ENCODE measurements at places on chromosomes 5 and 9.

DNA sequence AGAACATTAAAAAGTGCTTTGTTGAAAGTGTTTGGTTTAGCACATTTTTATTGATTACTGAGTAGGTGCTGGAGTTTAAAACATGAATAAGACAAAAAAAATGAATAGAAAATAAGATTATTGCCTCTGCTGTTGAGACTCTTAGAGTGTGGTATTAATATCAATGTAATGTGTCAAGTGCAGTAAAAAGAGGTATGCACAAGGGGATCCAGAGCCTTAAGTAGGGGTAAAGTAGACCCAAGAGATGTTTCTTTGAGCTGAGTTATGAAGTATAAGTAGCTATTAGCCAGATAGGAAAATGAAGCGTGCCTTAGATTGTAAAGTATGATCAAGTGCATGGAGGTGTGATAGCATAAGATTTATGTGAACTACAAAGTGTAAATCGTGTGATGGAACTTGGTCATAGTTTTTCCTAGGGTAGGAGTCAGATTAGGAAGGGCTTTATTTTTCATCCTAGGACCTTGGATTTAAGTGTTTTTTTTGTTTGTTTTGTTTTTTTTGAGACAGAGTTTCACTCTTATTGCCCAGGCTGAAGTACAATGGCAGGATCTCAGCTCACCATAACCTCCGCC lies 45.2 kb downstream of the NSD1 start:
- no peaks in the 10 kb centered on the region for H3K4me1 ChIP-seq
- no peak for DNase-seq
- no peak overlapping the region for H3K27ac ChIP-seq
- H3K4me3 ChIP-seq, result no peak overlapping the region
- no peaks in the 10 kb centered on the region for H3K27me3 ChIP-seq

- no peaks in the 10 kb centered on the region for H3K36me3 ChIP-seq
- H3K4me3 ChIP-seq, result peak overlapping the region; percentile 44
- H3K27ac ChIP-seq, result no peak overlapping the region
- H3K4me1 ChIP-seq, result peaks cover 12% of the 10 kb centered on the region
These were observed 518.9 kb downstream of the CTNND2 start for GRCh38 chr5:11385251-11385900.

- H3K4me1 ChIP-seq, result no peaks in the 10 kb centered on the region
- no peaks in the 10 kb centered on the region for H3K27me3 ChIP-seq
- no peak overlapping the region for H3K27ac ChIP-seq
- H3K4me3 ChIP-seq, result no peak overlapping the region
These were observed 260.9 kb downstream of the SH3GL2 start for GRCh38 chr9:17839776-17840175.

DNA sequence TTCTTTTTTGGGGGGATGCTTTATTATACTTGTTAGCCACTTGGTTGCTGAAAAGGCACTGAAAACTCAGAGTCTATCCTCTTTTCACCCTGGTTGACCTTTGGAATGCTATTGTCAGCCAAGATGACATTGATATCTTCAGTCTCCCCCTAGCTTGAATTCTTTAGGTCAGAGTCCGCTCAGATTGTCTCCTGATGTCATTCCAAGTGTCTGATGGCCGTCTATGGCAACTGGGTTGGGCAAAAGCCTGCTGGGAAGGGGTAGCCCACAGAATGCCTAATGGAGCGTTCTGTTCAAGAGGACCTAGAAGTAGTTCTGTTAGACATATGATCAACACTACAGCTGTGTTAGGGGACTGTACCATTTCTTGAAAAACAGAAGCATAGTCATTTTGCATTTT lies 9.7 kb upstream of the MEF2C start:
- no peak for DNase-seq
- no peaks in the 10 kb centered on the region for H3K36me3 ChIP-seq
- no peak overlapping the region for H3K27ac ChIP-seq
- no peaks in the 10 kb centered on the region for H3K4me1 ChIP-seq
- peaks cover 2% of the 10 kb centered on the region for H3K27me3 ChIP-seq

DNA sequence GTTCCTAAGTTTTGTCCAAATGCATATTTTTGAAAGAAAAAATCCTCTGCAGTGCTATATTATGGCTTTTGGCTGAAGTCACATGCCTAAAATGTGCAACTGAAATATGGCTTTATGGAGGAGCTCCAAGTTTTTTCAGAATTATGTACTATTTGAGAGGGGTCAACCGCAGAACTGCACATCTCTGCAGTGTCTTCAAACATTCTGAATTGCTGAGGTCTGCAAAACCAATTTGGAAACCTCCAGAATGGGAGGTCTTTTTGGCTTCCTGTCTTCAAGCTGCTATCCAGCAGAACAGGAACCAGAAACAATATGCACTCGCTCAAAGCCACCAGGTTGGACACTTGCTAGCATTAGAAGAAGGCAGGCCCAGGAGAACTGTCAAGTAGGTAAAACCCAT lies 376.0 kb upstream of the PAPPA start:
- H3K4me3 ChIP-seq, result no peak overlapping the region
- no peaks in the 10 kb centered on the region for H3K27me3 ChIP-seq
- no peak overlapping the region for H3K27ac ChIP-seq
- no peaks in the 10 kb centered on the region for H3K4me1 ChIP-seq
- DNase-seq, result no peak
- no peaks in the 10 kb centered on the region for H3K36me3 ChIP-seq

DNA sequence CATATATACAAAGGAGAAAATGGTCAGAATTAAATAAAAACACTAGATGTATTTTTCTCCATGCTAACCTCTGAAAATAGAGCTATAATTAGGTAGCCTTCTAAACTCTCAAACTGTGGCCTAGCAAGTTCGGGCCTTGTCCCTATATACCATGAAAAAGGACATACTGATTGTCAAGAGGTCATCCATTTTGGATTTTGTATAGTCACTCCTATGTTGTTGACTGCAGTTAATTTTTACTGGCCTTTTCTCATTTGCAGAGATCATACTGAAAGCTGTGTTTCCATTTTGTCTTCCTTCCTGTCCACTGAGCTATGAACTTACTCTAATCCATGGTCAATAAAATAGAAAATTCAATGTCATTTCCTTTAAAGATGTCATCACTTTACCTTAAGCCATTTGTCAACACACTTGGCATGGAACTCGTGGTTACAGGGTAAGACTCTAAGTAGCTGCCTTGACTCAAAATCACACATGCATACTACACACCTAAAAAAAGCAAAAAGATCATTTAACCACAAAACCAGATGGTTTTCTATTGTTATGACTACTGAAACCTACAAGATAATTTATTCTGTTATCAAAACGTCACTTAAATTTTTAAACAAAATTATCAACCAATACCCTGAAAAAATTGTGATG lies 58.0 kb downstream of the RNF38 start:
- H3K4me3 ChIP-seq, result no peak overlapping the region
- no peaks in the 10 kb centered on the region for H3K4me1 ChIP-seq
- peaks cover 86% of the 10 kb centered on the region for H3K36me3 ChIP-seq
- DNase-seq, result no peak
- no peaks in the 10 kb centered on the region for H3K27me3 ChIP-seq

DNA sequence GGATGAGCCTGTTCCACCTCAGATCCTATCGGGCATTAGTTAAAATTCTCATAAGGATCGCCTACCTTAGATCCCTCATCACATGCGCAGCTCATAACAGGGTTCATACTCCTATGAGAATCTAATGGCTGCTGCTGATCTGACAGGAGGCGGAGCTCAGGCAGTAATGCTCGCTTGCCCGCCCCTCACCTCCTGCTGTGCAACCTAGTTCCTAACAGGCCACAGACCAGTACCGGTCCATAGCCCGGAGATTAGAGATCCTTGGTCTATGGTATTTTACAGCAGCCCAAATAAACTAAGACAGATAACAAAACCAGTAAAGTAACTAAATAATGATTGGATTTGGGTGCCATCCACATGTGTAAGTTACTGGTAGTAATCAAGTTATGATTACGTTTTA lies 17.5 kb downstream of the GOLPH3 start:
- H3K4me1 ChIP-seq, result peaks cover 13% of the 10 kb centered on the region
- H3K27me3 ChIP-seq, result no peaks in the 10 kb centered on the region
- peak; percentile 66 for DNase-seq
- no peak overlapping the region for H3K27ac ChIP-seq

- no peaks in the 10 kb centered on the region for H3K4me1 ChIP-seq
- no peak overlapping the region for H3K27ac ChIP-seq
- H3K4me3 ChIP-seq, result no peak overlapping the region
- no peaks in the 10 kb centered on the region for H3K36me3 ChIP-seq
- DNase-seq, result no peak
- H3K27me3 ChIP-seq, result peaks cover 2% of the 10 kb centered on the region
These were observed 59.2 kb downstream of the MED10 start for GRCh38 chr5:6319116-6319515.

- no peak overlapping the region for H3K27ac ChIP-seq
- no peak for DNase-seq
- no peak overlapping the region for H3K4me3 ChIP-seq
- H3K27me3 ChIP-seq, result no peaks in the 10 kb centered on the region
These were observed 21.7 kb downstream of the TARS1 start for GRCh38 chr5:33462456-33462855.

DNA sequence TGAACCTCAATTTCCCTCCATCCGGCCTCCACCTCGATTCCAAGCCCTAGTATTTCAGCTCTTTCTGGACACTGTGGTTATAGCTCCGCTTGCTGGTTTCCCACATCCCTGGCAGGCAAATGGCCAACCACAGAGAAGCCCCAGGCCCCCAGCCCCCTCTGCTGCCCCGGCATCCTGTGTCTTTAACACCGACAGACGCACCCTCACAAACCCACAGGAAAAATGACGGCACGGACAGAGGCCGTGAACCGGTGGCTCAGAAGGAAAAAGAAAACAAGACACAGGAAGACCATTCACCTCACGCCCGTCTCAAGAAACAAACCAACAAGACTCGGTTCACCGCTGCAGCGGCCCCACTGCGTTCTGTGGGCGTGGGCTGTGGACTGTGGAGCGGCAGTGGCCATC lies 1.5 kb upstream of the CLIC3 start:
- no peak for DNase-seq
- no peaks in the 10 kb centered on the region for H3K27me3 ChIP-seq
- no peak overlapping the region for H3K4me3 ChIP-seq
- no peaks in the 10 kb centered on the region for H3K36me3 ChIP-seq
- peaks cover 20% of the 10 kb centered on the region for H3K4me1 ChIP-seq

- no peak overlapping the region for H3K4me3 ChIP-seq
- no peaks in the 10 kb centered on the region for H3K27me3 ChIP-seq
- H3K4me1 ChIP-seq, result 0 out of 2 replicates have a peak, but pooled peaks cover 3% of the 10 kb centered on the region
- no peak for DNase-seq
These were observed 1.5 kb downstream of the FAM81B start for GRCh38 chr5:95392593-95393182.

- no peak overlapping the region for H3K27ac ChIP-seq
- peaks cover 24% of the 10 kb centered on the region for H3K4me1 ChIP-seq
- H3K27me3 ChIP-seq, result no peaks in the 10 kb centered on the region
- no peaks in the 10 kb centered on the region for H3K36me3 ChIP-seq
- DNase-seq, result no peak
These were observed 434 bp downstream of the GLRX start for GRCh38 chr5:95822043-95822541.

DNA sequence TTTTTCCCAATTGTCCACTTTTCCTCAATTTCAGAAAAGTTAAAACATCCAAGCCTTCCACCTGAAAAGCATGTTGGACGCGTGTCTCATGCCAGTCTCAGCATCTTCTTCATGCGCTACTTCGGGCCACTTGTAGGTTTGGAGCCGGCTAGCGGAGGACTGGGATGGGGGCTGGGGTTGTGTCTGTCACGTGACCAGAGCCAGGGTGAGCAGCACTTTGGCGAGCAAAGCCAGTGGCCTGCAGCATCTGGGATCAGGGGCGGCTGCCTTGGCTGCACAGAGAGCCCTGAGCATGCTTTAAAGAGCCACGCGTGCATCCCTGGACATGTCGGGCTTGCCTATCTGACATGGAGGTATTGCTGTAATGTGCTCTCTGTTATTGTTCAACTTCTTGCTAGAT lies 41.2 kb downstream of the SLC6A3 start:
- no peaks in the 10 kb centered on the region for H3K4me1 ChIP-seq
- no peaks in the 10 kb centered on the region for H3K27me3 ChIP-seq
- no peaks in the 10 kb centered on the region for H3K36me3 ChIP-seq
- DNase-seq, result no peak

DNA sequence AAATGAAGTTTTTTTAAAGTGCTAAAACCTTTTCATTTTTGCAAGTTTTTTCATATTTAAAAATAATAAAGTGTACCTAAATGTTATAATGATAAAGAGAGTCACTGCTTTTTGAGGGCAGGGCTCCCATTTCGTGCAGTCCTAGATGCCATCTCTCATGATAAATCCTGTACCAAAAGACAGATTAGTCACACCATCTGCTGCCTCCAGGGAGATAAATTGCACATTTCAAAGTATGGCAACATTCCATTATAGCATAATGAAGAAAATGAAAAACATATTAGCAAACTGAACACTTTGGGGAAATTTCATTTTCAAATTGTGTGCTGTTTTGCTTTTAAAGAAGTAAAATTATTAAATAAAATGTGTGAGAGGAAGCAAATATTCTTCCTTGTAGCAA lies 257.2 kb downstream of the KIAA0825 start:
- H3K4me1 ChIP-seq, result peaks cover 6% of the 10 kb centered on the region
- peaks cover 6% of the 10 kb centered on the region for H3K36me3 ChIP-seq
- DNase-seq, result no peak
- H3K4me3 ChIP-seq, result peak overlapping the region; percentile 71
- H3K27me3 ChIP-seq, result no peaks in the 10 kb centered on the region

GRCh38 chr5:10301266-10301665 lies 6.4 kb downstream of the CMBL start:
- no peak overlapping the region for H3K27ac ChIP-seq
- H3K4me1 ChIP-seq, result peaks cover 5% of the 10 kb centered on the region
- H3K4me3 ChIP-seq, result no peak overlapping the region
- no peak for DNase-seq
- H3K27me3 ChIP-seq, result no peaks in the 10 kb centered on the region

DNA sequence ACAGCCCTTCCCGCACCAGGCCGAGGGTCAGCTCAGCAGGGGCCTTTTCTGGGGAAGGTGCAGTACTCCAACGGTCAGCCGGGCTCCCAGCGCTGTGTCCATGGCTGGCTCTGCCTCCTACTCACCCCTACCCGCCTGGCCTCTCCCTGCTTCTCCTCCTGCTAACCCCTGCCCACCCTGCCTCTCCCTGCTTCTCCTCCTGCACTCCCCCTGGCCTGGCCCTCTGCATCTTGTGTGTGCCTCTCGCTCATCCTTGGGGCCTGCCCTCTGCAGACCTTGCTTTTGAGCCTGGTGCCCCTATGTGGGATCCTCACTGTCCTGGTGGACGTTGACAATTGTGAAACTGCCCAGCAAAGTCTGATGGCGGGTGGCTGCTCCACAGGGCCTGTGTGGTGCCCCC lies 274.6 kb upstream of the IRX2 start:
- no peaks in the 10 kb centered on the region for H3K27me3 ChIP-seq
- H3K4me1 ChIP-seq, result no peaks in the 10 kb centered on the region
- no peak overlapping the region for H3K4me3 ChIP-seq
- no peak for DNase-seq

- DNase-seq, result no peak
- H3K27me3 ChIP-seq, result no peaks in the 10 kb centered on the region
- H3K36me3 ChIP-seq, result no peaks in the 10 kb centered on the region
- no peak overlapping the region for H3K27ac ChIP-seq
- H3K4me3 ChIP-seq, result no peak overlapping the region
These were observed 133.1 kb upstream of the CDH12 start for GRCh38 chr5:22986281-22986680.

All from H1 (cell line).